ENCODE measurements at places on chromosomes 2 and 18. TPM values are rescaled to one million over a fixed set of nuclear protein-coding genes. Genes with fewer than 3 reads are reported as not detected.

- DNase-seq: no peak
Observed at GRCh38 chr2:236764716-236765115, 195.1 kb downstream of the ACKR3 start.

GRCh38 chr18:25563346-25563745 is 211.4 kb upstream of the ZNF521 start:
- no peak for DNase-seq

The CLEC4F gene
- 0.58 TPM for total RNA-seq

DNA sequence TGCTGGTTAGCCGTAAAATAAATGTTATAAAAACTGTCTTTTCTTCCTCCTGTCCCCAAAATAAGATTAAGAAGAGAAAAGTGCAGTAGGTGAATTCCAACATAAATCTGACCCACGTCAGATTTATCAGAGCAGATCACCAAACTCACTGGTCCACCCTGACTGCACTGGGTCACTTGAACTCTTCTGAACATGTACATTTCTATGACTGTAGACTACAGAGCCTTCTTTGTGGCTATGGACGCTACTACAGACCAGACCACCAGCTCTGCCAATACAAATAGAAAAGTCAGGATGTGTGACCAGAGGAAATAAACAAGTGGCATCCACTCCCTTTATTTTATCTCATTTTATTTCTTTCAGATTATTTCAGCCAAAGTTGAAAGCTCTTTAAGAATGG is 11.6 kb downstream of the DSG2 start:
- no peak for DNase-seq

GRCh38 chr18:72542984-72543356 is 1.2 kb downstream of the CBLN2 start:
- peak; percentile 35 for DNase-seq

GRCh38 chr18:70415823-70416488 is 127.1 kb downstream of the SOCS6 start:
- no peak for DNase-seq

The PID1 gene
- total RNA-seq: 45.7 TPM

GRCh38 chr2:164761737-164762460 is 79.7 kb downstream of the COBLL1 start:
- DNase-seq: no peak

DNA sequence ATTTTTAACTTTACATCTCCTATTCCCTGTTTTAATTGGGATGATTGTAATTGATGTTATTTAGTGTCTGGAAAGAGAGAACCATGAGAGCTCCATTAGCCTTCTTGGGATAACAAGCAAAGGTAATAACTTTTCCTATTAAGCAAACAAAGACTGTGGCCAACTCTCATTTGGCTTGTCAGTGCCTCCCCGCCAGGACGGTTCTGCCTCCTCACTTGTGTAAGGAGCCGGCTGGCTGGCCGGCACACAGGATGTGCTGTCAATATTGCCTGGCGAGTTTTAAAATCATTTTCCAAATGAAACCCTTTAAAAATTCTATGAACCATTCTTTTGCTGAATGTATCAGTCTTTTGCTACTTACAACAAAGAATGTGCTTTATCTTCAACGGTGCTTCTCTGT is 898.3 kb downstream of the CPS1 start:
- peak; percentile 12 for DNase-seq

DNA sequence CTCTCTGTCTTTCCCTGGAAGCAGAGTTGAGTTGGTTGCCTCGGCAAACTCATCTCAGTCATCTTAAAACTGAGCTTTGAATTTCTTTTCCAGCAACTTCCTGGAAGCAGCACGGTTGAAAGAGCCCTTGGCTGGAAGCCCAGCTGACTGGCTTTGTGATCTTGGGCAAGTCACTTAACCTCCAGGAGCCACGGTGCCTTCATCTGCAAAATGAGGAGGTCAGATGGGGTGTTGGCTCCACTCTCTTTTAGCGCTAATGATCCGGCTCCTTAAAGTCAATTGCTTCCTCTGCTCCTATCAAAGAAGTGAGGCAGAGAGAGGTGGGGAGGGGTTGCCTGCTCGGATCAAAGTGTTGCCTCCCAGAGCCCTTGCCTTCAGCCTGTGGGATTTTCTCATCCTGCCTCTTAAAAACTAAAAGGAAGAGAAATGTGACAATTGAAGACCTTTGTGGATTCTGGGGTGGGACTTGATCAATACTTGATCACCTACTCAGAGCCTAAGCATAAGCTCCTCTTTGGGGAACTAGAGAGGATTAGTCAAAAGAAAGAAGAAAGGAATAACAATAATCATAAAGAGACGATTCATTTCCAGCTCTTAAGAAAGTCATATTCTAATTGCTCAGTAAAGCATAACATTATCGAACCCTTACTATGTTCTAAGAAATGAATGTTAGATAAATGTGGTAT is 86.6 kb downstream of the MYCN start:
- no peak for DNase-seq

GRCh38 chr2:206452750-206453149 is 9.4 kb downstream of the ADAM23 start:
- no peak for DNase-seq

GRCh38 chr2:195343942-195344530 is 313.0 kb upstream of the SLC39A10 start:
- no peak for DNase-seq

GRCh38 chr2:27993402-27993787 is 102.9 kb downstream of the BABAM2 start:
- no peak for DNase-seq

The CD8B gene
- 0.77 TPM for total RNA-seq

The SULT1C2 gene
- total RNA-seq: 20.5 TPM

DNA sequence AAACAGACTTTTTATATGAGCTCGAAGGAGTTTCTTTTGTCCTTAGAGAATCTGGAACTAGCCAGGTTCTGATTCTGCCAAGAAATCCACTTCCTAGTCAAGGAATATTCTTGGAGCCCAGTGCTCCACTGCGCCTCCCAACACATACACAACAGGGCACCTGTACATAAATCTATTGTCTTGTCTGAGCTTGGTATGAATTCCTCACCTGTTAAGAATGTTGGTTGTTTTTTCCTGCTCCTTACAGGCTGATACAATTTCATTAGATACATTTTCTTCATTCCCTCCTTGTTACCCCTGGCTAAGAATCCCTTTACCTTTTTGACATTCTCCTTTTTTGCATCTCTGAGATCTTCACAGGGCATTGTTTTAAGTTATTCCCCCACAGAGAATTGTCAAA is 56.0 kb upstream of the FZD7 start:
- no peak for DNase-seq

- no peak for DNase-seq
Observed at GRCh38 chr2:44736270-44736942, 205.1 kb upstream of the SIX3 start.

- DNase-seq: peak; percentile 39
Observed at GRCh38 chr2:30026091-30027055, 105.0 kb upstream of the ALK start.

The FHOD3 gene
- 7.4 TPM for total RNA-seq

The MYCN gene
- 5.2 TPM for total RNA-seq

GRCh38 chr2:25332571-25332970 is 9.2 kb downstream of the DNMT3A start:
- DNase-seq: no peak

The SIX3 gene
- 0.06 TPM for total RNA-seq

- DNase-seq: peak; percentile 28
Observed at GRCh38 chr2:9897331-9897737, 54.1 kb downstream of the TAF1B start.
